ENCODE measurements at places on chromosomes 4 and X. TPM values are rescaled to one million over a fixed set of nuclear protein-coding genes. Genes with fewer than 3 reads are reported as not detected.

DNA sequence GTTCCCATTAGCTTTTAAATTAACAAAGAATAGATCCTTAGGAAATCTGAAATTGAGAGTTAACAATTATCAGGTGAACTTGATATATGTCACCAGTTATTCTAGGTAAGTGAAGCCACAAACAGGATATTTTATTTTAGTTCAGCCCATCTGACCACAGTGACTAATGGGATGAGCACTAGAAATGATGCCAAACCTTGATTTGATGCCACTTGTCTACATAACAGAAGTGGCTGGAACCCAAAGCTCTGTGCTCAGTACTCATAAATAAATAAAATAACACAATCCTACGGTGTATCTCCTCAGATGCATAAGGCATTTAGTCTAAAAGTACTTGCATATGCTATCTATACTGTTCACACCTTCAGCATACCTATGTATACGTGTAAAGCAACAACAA lies 12.2 kb downstream of the SLITRK4 start:
- no peaks in the 10 kb centered on the region for H3K4me1 ChIP-seq
- H3K27me3 ChIP-seq: no peaks in the 10 kb centered on the region
- H3K27ac ChIP-seq: no peak overlapping the region
- H3K4me3 ChIP-seq: no peak overlapping the region
- H3K36me3 ChIP-seq: no peaks in the 10 kb centered on the region

- DNase-seq: no peak
- H3K36me3 ChIP-seq: peaks cover 51% of the 10 kb centered on the region
- H3K4me3 ChIP-seq: no peak overlapping the region
- H3K27me3 ChIP-seq: no peaks in the 10 kb centered on the region
- H3K27ac ChIP-seq: no peak overlapping the region
These were observed 27.7 kb downstream of the FBXO8 start for GRCh38 chr4:174255786-174256185.

DNA sequence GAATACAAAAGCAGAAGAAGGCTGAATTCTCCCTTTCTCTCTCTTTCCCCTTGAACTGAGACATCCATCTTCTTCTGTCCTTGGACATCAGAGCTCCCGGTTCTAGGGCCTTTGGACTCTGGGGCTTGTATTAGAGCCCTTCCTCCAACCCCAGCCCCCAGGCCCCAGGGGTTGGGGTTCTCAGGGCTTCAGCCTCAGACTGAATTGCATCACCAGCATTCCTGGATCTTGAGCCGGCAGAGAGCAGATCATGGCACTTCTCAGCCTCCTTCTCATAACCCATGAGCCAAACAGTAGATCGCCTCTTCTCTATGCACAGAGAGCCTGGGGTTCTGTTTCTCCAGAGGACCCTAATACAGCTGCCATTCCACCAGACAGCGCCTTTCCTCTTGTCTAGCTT lies 25.3 kb upstream of the CLDN24 start:
- no peaks in the 10 kb centered on the region for H3K36me3 ChIP-seq
- H3K4me3 ChIP-seq: no peak overlapping the region
- no peak overlapping the region for H3K27ac ChIP-seq
- no peaks in the 10 kb centered on the region for H3K4me1 ChIP-seq
- DNase-seq: no peak
- peaks cover 62% of the 10 kb centered on the region for H3K27me3 ChIP-seq

DNA sequence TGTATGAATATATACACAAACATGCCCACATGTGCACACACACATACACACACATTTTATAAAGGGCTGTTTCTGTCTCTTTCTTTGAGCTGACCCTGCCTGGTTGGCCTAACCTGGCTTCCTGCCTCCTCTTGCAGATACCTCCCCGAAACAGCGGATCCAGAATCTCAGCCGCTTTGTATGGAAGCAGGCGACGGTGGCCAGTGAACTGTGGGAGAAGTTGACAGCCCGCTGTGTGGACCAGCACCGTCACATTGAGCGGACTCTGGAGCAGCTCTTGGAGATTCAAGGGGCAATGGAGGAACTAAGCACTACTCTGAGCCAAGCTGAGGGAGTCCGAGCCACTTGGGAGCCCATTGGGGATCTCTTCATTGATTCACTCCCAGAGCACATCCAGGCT lies 21.9 kb downstream of the DRP2 start:
- no peak overlapping the region for H3K4me3 ChIP-seq
- no peak overlapping the region for H3K27ac ChIP-seq
- DNase-seq: no peak
- H3K4me1 ChIP-seq: no peaks in the 10 kb centered on the region
- no peaks in the 10 kb centered on the region for H3K36me3 ChIP-seq

DNA sequence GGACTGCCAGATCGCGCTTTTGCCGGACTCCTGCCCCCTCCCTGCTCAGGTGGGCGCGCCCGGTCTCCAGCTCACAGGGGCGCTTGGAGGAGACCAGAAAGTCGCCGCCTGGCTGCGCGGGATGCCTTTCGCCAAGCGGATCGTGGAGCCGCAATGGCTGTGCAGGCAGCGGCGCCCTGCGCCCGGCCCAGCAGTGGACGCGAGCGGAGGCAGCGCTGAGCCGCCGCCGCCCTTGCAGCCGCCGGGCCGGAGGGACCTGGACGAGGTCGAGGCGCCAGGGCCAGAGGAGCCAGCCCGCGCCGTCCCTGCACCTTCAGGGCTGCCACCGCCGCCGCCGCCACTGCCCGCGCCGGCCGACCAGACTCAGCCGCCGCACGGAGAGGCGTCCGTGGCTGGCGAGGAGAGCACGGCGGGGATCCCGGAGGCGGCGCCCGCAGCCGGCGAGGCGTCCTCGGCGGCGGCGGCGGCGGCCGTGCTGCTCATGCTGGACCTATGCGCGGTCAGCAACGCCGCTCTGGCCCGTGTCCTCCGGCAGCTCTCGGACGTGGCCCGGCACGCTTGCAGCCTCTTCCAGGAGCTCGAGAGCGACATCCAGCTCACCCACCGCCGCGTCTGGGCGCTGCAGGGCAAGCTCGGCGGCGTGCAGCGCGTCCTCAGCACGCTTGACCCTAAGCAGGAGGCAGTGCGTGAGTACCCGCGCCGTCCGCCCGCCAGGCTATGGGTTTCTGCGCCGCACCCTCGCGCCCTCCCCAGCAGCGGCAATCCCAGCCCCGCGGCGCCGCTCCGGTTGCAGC lies 834 bp downstream of the NHS start:
- no peak overlapping the region for H3K27ac ChIP-seq
- no peak for DNase-seq
- H3K4me1 ChIP-seq: no peaks in the 10 kb centered on the region
- peaks cover 2% of the 10 kb centered on the region for H3K36me3 ChIP-seq

DNA sequence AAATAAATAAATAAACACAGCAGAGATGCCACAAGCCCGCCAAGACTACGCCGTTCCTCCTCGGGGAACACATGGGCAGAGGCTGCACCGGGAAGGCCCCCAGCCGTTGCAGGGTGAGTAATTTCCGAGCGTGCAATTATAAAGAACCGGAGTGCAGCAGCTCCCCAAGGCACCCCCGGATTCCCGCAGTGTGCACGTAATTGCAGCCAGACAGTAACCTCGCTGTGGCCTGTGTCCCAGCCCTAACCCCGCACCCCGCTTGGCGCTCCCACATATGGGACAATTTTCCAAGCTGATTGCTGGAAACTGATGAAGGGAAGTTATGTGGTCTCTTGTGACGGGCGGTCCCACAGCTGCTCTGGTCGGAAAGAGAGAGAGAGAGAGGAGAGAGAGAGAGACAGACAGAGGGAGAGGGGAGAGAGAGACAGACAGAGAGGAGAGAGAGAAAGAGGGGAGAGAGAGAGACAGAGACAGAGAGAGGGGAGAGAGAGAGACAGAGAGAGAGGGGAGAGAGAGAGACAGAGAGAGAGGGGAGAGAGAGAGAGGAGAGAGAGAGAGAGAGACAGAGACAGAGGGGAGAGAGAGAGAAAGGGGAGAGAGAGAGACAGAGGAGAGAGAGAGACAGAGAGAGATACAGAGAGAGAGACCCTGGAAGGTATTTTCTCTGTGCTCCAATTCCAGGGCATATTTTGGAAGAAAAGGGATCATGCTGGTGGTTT lies 275.4 kb downstream of the SHOX start:
- H3K4me3 ChIP-seq: no peak overlapping the region
- no peaks in the 10 kb centered on the region for H3K36me3 ChIP-seq
- no peak overlapping the region for H3K27ac ChIP-seq
- H3K27me3 ChIP-seq: no peaks in the 10 kb centered on the region

DNA sequence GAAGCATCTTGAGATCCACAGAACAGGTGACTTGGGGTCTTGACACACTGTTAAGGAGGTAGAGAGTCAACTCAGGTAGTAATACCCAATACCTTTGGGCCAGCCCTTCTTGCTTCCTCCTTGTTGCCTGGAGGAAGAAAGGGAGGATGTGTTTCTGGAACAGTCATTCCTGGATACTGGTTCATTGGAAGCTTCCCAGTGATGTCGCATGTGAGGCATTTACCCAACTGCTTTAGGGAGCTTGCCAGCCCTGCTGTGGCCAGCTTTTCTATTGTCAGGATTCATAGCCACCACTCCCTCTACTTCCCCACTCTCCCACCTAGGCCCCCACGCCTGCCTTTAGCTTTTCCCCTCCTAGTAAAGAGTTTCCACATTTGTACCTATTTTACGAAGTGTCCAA lies 310.3 kb upstream of the PRPS2 start:
- H3K27ac ChIP-seq: no peak overlapping the region
- no peak for DNase-seq
- no peaks in the 10 kb centered on the region for H3K4me1 ChIP-seq
- no peaks in the 10 kb centered on the region for H3K27me3 ChIP-seq
- H3K36me3 ChIP-seq: no peaks in the 10 kb centered on the region

DNA sequence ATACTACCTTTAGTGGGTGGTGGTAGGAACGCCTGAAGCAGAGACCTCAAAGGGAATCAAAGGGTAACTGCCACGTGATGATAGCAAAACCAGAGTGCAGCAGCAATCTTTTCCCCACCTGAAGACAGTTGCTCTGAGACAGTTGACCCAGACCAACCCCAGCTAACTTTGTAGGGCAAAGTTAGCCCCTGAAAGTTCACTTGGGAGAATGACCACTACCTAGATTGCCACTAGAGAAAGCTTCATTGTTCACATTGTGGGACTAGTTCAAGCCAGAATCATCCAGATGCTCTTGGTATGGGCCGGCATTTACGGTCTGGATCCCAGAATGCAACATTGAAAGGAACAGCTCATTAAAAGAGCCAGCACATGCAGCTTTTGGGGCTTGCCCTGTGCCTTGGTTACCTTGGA lies 4.1 kb downstream of the SEPTIN6 start:
- peak overlapping the region; percentile 98 for H3K4me3 ChIP-seq
- DNase-seq: peak; percentile 43
- H3K27me3 ChIP-seq: no peaks in the 10 kb centered on the region
- peaks cover 46% of the 10 kb centered on the region for H3K4me1 ChIP-seq
- no peaks in the 10 kb centered on the region for H3K36me3 ChIP-seq

GRCh38 chrX:48025561-48025960 lies 18.8 kb downstream of the SPACA5 start:
- H3K4me1 ChIP-seq: peaks cover 9% of the 10 kb centered on the region
- no peaks in the 10 kb centered on the region for H3K27me3 ChIP-seq
- peak; percentile 20 for DNase-seq
- no peaks in the 10 kb centered on the region for H3K36me3 ChIP-seq

DNA sequence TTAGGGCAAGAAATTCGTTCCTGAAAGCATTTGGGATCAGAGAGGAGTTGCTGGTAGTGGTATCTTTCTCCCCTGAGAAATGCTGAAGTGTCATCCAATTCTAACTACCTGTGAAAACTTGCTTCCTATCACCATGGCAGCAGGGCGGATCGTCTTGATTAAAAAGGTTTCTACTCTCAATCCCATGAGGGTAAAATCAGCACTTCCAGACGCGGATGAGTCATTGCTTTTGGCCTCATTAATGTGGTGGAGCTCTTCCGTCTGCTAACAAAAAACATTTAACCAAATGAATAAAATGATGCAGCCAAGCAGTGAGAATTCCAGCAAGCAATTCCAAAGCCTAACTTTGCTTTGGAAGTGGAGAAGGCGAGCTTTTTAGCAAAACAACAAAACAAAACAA lies 325.6 kb downstream of the CAMK2D start:
- peaks cover 24% of the 10 kb centered on the region for H3K27me3 ChIP-seq
- DNase-seq: no peak
- H3K27ac ChIP-seq: no peak overlapping the region
- peaks cover 10% of the 10 kb centered on the region for H3K4me1 ChIP-seq

- H3K27me3 ChIP-seq: no peaks in the 10 kb centered on the region
- H3K36me3 ChIP-seq: peaks cover 4% of the 10 kb centered on the region
- DNase-seq: no peak
- H3K4me1 ChIP-seq: peaks cover 93% of the 10 kb centered on the region
- H3K4me3 ChIP-seq: no peak overlapping the region
- H3K27ac ChIP-seq: no peak overlapping the region
These were observed 23.4 kb downstream of the IRF2 start for GRCh38 chr4:184450743-184451535.

GRCh38 chr4:119730671-119730950 lies 102.0 kb upstream of the PDE5A start:
- H3K27ac ChIP-seq: no peak overlapping the region
- H3K4me3 ChIP-seq: no peak overlapping the region
- H3K4me1 ChIP-seq: no peaks in the 10 kb centered on the region
- peaks cover 6% of the 10 kb centered on the region for H3K36me3 ChIP-seq
- no peak for DNase-seq

GRCh38 chr4:174578366-174578765 lies 56.1 kb upstream of the HPGD start:
- no peak overlapping the region for H3K27ac ChIP-seq
- H3K4me1 ChIP-seq: no peaks in the 10 kb centered on the region
- no peaks in the 10 kb centered on the region for H3K36me3 ChIP-seq
- DNase-seq: no peak

DNA sequence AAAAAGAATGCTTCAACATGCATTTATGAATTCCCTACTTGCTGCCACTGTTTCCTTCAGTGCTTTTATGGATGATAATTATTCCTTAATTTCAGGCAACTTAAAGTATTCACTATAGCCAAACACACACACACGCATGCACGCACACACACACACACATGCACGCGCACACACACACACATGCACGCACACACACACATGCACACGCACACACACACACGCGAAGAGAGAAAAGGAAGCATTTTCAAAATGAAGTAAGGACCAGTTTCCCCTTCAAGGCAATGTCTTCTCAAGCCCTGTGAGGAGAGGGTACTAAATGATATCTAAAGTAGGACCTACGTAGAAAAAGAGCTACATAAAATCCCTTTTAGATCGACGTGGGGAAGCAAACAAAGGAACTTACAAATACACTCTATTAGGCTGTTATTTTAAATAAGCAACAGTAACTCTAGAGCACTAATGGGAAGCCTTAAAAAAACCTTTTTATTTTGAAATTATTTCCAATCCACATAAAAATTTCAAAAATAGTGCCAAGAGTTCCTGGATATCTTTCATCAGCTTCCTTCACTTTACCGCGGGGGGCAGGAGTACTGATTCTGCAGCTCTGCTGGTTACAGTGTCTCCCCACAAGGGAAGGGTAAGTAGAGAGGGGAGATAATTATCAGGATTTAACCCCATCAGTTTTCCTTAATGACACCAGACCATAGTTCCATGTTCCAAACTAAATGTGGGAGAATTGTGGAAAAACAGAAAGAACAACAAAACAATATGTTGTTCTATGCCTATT lies 13.7 kb downstream of the IRF2 start:
- no peak for DNase-seq
- peaks cover under 1% of the 10 kb centered on the region for H3K36me3 ChIP-seq
- peaks cover 49% of the 10 kb centered on the region for H3K4me1 ChIP-seq
- peak overlapping the region; percentile 84 for H3K27ac ChIP-seq
- no peaks in the 10 kb centered on the region for H3K27me3 ChIP-seq

RCHY1 gene
- total RNA-seq: 32.0 TPM

ARR3 gene
- not detected for total RNA-seq

KDR gene
- total RNA-seq: not detected

PPP1R2C gene
- not detected for total RNA-seq

TRIML2 gene
- not detected for total RNA-seq

PASD1 gene
- total RNA-seq: not detected

RBM47 gene
- 0.49 TPM for total RNA-seq

PRICKLE3 gene
- total RNA-seq: 8.5 TPM
